Stimulated activated CD4-positive, alpha-beta T cell treated with anti-CD3 and anti-CD28 coated beads, Interleukin-2, amount 100 ng/mL, for 24 hours (primary cell): ENCODE measurements at places on chromosomes 4 and X.

DNA sequence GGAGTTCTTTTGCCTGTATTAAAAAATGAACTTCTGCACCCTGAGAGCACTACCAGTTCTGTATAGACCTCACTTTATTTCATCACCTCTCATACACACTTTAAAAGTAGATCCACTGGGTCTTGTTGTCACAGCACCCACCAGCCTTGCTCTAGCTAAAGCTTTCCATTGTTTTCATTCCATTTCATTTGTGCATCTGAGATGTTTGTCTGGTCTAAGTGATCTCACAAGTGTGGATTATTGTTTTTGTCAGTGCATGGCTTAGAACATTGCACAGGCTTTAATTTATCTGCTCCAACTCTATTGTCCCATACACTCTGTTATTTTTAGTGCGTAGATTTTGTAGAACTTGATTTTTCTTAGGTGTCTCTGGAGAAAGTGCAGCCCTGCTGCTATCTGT lies 1157.5 kb upstream of the PABPC4L start:
- no peak for DNase-seq

- DNase-seq: no peak
Observed at GRCh38 chrX:10350981-10351380, 194.2 kb downstream of the CLCN4 start.

DNA sequence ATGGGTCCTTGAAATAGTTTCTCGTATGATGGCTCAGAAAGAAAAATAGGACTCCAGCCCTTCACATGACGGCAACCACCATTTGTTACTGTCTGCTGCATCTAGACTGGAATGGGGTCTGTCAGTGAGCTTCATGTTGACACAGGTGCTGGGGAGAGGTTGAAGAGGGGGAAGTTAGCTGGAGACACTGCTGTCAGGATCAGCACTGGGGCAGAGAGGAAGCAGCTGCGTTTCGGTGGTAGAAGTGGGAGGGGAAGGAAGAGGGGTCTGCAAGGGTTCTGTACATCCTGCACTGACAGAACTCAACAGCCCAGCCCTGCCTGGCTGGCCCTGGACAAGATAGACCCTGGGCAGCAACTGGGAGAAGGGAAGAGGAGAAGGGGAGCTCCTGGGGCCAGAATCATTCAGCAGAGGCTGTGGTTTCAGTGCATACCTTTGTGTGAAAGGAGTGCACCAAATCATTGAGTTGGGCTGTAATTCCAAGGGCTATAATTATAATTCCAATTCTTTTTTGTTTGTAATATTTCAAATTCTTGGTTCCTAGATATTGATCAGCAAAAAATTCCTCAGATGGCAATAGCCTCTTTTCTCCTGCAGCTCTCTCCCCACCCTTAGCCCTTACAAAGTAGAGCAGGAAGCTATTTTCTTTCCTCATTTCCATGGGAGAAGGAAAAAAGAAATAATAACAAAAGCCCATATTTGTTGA lies 119.4 kb upstream of the C1GALT1C1 start:
- no peak for DNase-seq

DNA sequence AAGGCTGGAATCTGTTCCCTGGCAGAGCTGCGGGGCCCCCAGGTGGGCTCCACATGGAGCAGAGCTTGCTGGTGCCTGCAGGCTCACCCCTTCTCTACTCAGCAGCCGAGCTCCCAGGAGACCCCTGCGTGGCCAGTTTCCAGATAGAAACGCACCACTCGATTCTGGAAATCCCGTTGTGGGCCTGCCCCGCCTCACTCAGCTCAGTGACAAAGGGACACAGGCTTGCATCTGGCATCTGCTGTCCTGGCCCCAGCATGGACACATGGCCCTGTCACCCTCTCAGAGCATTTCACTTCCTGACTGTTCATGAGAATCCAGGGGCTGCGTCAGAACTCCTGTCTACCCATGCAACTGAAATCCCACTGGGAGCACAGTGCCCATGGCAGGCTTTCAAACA lies 20.5 kb upstream of the C4orf50 start:
- no peak for DNase-seq

GRCh38 chr4:907691-908425 lies 24.3 kb downstream of the GAK start:
- DNase-seq: no peak

- no peak for DNase-seq
Observed at GRCh38 chr4:26325191-26325590, 4.4 kb downstream of the RBPJ start.

DNA sequence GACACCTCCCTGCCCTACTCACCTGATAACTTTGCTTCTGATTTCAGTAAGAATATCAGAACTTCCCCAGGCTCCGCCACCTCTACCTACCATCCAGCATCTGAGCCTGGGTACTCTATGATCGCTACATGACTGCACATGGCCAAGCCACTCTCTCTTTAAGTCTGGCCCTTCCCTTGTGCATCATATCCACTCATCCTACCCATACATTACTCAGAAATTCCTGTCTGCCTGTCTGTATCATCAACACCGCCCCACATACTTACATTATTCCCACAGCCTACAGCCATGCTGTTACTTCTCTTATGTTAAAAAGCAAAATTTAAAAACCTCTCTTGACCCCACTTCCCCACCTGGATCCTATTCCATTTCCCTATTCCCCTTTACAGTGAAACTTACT lies 84.7 kb downstream of the SCD5 start:
- no peak for DNase-seq

GRCh38 chr4:26611885-26612284 lies 28.0 kb downstream of the TBC1D19 start:
- DNase-seq: no peak
